Bronchus fibroblast of lung (primary cell): ENCODE measurements at places on chromosomes 5 and 9. TPM values are rescaled to one million over a fixed set of nuclear protein-coding genes. Genes with fewer than 3 reads are reported as not detected.

Gene PCDHB15
- total RNA-seq: 0.15 and 0.17 TPM in 2 replicates

Gene IRX2
- total RNA-seq: 1.8 and 2.2 TPM in 2 replicates

Gene ADAMTS6
- 16.5 and 19.3 TPM in 2 replicates for total RNA-seq

Gene LRRC19
- total RNA-seq: not detected in 2 replicates

Gene CDKN2A
- total RNA-seq: 5.7 and 10.0 TPM in 2 replicates

Gene SLC6A19
- total RNA-seq: not detected in 2 replicates

Gene OSMR
- 19.9 and 21.0 TPM in 2 replicates for total RNA-seq

Gene GFPT2
- 57.0 and 57.5 TPM in 2 replicates for total RNA-seq

Gene RGS14
- 5.1 and 13.1 TPM in 2 replicates for total RNA-seq

Gene PKN3
- 10.3 and 10.4 TPM in 2 replicates for total RNA-seq

Gene WNK2
- under 0.01 TPM in 1 of 2 replicates, not detected in the other for total RNA-seq

Gene ANKRD34B
- total RNA-seq: not detected in 2 replicates

Gene PSIP1
- total RNA-seq: 49.7 and 62.9 TPM in 2 replicates

Gene OR2S2
- total RNA-seq: not detected in 2 replicates

Gene CARTPT
- total RNA-seq: not detected in 2 replicates

Gene BASP1
- total RNA-seq: 159 and 196 TPM in 2 replicates

Gene RELL2
- total RNA-seq: 1.9 and 3.0 TPM in 2 replicates

Gene OR2Y1
- total RNA-seq: not detected in 2 replicates

Gene WNT8A
- not detected in 2 replicates for total RNA-seq

Gene FOXD1
- 18.3 and 19.5 TPM in 2 replicates for total RNA-seq

Gene CORO2A
- total RNA-seq: 1.5 and 2.1 TPM in 2 replicates

Gene NIM1K
- total RNA-seq: 0.74 and 1.0 TPM in 2 replicates

Gene DMGDH
- total RNA-seq: 0.89 and 2.5 TPM in 2 replicates

Gene KCNMB1
- total RNA-seq: not detected in 2 replicates

Gene TPD52L3
- total RNA-seq: not detected in 2 replicates

Gene TTC39B
- 7.0 and 7.9 TPM in 2 replicates for total RNA-seq

Gene SLC1A3
- total RNA-seq: 2.2 and 2.7 TPM in 2 replicates

Gene FAM151B
- 1.2 and 3.1 TPM in 2 replicates for total RNA-seq

Gene IGFBPL1
- total RNA-seq: 0.34 TPM in 1 of 2 replicates, not detected in the other

Gene C9
- total RNA-seq: not detected in 2 replicates

Gene ZFP2
- 0.67 and 1.0 TPM in 2 replicates for total RNA-seq

Gene KIF27
- 0.67 and 1.5 TPM in 2 replicates for total RNA-seq

Gene ADRA1B
- total RNA-seq: 1.0 and 2.4 TPM in 2 replicates

Gene ASTN2
- total RNA-seq: 3.4 and 4.7 TPM in 2 replicates

Gene FAM219A
- total RNA-seq: 10.4 and 11.6 TPM in 2 replicates

Gene NMUR2
- not detected in 2 replicates for total RNA-seq

Gene SPAAR
- 0.34 TPM in 1 of 2 replicates, not detected in the other for total RNA-seq

Gene ARSI
- 11.8 and 13.4 TPM in 2 replicates for total RNA-seq

Gene AOPEP
- total RNA-seq: 11.6 and 19.3 TPM in 2 replicates

Gene RASGRF2
- total RNA-seq: 4.9 and 5.7 TPM in 2 replicates

Gene AGXT2
- total RNA-seq: not detected in 2 replicates

Gene LHX3
- not detected in 2 replicates for total RNA-seq

Gene COL23A1
- not detected in 2 replicates for total RNA-seq

Gene ANKRD31
- under 0.01 TPM in 2 replicates for total RNA-seq

Gene GABRG2
- total RNA-seq: not detected in 2 replicates
